CD4-positive, alpha-beta T cell treated with Interleukin-6 at 100 ng/mL for 8 hours (primary cell): ENCODE measurements at places on chromosomes 2 and 18.

- DNase-seq, result no peak
These were observed 4.3 kb upstream of the NEUROD1 start for GRCh38 chr2:181684454-181685149.

GRCh38 chr2:69579536-69579935, 64.0 kb downstream of the AAK1 start:
- DNase-seq, result no peak

DNA sequence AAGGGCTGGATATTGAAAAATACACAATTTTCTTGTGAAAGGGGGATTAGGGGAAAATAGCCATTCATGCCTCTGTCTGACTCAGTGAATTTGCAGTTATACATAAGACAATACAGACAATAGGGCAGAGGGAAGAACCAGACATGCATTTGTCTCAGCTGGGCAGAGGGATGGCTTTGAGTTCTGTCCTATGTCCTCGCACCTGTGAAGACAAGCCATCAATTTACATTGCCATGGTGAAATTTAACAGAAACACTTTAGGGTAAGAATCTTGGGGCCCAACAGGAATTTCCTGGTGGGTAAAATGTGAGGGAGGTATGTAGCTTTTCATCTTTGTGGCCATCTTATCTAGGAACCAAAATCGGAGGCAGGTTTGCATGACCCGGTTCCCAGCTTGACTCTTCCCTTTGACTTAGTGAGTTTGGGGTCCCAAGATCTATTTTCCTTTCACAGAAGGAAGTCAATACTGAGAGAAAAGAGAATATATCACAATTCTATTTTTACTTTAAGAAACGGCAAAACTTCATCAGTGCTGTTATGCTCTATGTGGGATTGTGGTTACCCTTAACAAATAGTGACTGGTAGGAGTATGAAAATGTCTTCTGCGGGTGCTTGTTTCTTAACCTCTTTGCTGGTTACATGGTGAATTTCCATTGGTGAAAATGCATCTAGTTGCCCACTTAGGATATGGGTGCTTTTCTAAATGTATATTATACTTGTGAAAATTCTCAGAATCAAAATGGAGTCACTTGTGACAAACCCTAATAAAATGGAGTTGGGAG, 221.8 kb downstream of the SPP2 start:
- no peak for DNase-seq

GRCh38 chr18:67766930-67767329, 250.4 kb upstream of the DSEL start:
- no peak for DNase-seq

DNA sequence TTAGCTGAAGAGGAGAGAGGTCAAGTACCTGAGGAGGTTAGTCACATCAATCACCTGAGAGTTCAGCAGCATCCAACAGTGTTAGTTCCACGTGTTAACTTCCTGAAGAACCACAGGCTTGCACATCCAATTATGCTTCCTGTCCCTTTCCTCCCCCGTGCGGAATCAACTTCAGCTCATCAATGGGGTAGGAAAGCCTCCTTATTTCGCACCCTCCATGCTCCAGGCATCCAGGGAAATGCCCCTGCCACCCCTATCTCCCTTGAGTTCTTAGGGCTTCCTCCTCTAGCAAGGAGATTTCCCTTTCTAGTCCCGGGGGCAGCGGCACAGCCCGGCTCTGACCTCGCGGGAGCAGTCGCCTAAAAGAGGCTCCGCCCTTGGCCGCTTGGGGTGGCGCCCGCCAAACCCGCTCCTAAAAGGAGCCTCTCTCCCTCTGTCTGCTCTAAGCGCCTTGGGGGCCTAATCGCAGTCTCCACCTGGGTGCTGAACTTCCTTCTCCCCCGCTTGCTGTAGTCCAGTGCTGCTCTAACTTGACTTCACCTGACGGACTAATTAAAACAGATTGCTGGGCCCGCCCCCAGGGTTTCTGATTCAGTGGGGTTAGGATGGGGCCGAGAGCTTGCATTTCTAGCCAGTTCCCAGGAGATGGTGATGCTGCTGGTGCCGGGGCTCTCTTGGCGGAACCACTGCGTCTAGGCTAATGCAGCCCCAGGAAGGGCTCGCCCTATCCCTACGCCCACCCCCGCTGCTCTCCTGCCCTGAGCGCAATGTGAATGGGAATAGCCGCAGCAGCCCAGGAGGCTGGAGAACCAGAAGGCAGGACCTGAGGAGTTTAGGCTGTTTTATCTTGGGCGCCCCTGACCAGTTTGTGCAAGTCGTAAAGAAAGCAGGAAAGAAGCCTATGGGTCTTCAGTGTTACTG, 3.4 kb upstream of the TET3 start:
- no peak for DNase-seq

DNA sequence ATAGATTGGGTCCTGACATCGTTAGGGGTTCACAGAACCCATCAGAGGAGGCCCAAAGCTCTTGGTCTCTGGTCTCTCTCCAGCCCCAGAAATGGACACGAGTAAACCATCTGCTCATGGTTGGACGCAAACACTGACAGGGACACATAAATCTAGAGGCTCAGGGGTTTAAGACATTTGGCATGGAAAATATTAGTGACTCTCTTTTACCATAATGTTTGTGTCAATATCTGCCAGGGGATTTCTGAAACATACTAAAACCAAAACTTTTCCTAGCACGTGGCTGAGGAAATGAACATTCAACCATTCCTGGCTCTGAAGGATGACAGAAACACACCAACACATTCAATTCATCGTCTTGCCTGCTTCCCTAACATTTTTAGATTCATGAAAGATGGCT, 226.2 kb downstream of the SP3 start:
- no peak for DNase-seq

GRCh38 chr18:74515620-74516231, 18.6 kb upstream of the CNDP1 start:
- DNase-seq, result no peak

DNA sequence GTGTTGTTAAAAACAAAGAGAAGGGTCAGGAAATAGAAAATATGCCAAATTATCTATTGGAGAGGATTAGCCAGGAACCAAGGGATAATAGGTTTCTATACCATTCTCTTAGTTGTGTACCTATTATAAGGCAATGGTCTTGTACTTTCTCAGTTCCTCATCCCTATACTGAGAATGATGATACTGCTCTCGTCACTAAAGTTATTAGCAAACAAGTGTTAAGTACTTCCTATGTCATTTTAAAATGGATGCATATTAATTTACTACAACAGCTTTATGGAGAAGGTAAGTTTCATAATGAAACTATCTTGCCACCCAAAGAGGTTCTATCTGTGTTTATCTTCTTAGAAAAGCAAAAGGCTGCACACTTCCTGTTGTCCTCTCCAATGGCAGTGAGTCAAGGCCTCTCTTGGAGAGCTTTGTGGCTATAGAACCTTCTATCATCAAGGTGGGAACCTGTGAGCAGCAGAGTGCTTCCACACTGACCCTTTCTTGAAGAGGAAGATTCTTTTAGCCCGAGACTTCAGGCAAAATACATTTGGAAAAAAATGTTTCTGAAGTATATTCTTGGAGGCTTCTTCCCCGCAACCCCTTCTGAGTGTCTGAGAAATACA, 460.7 kb upstream of the FANCL start:
- no peak for DNase-seq

DNA sequence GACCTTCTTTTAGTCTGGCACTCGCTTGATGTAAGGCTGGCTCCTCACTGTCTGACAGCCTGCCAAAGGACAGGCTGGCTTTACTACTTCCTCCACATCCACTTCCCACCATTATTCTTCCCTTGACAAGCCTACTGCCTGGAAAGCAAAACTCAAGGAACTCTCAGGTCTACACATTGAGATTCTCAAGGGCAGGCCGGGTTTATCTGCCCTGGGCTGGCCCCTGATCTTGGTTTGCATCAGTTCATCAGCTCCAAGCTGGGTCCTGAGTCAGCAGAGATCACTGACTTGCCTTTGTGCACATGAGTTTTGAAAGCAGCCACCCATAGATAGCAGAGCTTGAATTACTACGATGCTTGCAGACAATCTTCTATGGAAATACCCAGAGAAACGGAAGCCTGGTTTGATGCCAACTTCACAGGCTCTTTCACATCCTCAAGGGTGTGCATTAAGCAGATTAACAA, 53.9 kb downstream of the KCTD18 start:
- DNase-seq, result no peak

- DNase-seq, result no peak
These were observed 305.7 kb upstream of the VRK2 start for GRCh38 chr2:57740891-57741290.

DNA sequence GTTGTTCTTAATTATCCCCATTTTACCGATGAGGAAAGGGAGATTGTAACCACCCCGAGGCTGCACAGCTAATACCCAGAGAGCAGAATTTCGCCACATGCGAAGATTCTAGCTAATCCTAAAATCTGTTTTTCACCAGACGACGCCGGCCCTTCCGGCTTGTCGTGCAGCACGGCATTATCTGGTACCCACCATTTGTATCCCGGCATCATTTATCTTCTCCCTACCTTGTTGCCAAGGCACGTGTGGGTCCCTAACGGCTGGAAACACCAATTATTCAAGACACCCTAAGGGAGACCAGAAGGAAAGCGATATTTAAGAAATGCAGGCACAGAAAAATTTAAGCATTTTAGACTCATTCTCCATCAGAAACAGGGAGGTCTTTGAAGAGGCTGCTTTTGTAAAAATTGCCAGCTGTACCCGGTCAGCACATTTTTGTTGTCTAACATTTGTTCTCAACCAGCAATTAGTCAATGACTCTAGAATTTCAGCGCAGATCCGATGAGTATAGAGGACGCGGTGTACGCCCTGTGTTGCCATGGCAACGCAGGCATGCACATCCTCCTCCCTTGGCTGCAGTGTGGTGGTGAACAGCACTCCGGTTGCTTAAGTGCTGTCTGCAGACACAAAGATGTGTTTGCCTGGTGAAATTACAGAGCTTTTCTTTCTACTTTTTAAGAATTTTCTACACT, 111.6 kb downstream of the AGAP1 start:
- no peak for DNase-seq

DNA sequence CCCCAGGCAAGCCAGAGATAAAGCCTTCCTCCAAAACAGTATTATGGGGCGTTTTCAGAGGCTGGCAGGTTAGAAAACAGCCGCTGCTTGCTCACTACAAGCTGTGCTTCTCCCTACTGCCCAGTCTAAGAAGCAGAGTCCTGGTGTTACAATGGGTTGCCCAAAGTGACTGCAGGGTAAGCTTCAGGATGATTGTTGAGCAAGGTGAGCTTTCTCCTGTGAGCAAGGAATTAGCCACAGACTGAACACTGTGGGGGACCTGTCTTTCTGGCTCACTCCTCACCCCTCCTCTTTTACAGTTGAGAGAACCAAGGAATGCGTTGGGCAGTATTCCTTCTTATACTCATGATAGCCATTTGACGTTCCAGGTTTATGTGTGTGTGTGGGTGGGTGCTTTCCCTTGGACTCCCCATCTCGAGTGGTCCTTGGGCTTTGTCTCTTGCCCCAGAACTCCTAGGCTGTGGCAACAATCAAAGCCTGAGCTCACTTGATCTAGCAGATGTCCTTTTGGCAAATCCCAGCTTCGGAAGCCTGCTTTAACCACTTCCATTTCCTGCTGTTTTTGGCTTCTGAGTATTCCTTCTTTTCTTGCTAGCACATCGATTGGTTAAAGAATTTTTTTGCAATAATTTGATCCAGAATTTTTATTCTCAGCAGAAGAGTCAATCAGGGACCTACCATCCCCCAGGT, 47.5 kb downstream of the KDM3A start:
- DNase-seq, result no peak

GRCh38 chr2:15385184-15385583, 175.9 kb downstream of the NBAS start:
- no peak for DNase-seq

DNA sequence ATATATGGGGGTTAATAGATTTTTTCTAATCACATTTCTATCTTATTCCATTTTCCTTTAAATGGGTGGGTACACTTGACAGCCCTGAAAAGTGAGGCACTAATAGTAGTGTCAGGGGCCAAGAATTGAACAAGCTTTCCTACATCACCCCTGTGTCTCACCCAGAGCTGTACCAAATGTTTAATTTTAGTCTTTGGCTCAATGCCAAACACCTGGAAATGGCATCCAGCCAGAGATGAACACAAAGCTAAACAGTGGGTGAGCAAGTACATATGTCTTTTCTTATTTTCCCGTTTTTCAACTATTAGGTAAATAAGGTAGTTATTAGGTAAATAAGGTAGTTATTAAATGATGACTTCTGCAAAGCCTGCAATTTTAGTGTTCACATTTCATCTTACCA, 276.3 kb upstream of the ERBB4 start:
- DNase-seq, result no peak

DNA sequence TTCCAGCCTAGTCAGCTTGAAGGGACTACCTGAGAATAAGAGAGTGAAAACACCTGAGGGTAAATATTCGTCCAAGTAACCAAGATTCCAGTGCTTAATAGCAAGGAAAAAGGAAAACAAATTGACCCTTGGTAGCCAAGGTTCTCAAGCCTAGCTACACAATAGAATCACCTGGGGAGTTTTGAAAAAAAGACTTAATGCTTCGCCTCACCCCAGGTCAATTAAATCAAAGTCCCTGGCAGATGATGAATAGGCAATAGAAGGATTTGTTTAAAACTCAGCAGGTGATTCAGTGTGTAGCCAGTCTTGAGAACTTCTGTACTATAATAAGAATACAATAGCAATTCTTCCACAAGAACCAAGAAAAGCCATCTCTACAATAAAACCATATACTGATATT, 500.2 kb downstream of the XIRP2 start:
- DNase-seq, result no peak

- DNase-seq, result no peak
These were observed 34.4 kb downstream of the ACAA2 start for GRCh38 chr18:49778826-49779465.

DNA sequence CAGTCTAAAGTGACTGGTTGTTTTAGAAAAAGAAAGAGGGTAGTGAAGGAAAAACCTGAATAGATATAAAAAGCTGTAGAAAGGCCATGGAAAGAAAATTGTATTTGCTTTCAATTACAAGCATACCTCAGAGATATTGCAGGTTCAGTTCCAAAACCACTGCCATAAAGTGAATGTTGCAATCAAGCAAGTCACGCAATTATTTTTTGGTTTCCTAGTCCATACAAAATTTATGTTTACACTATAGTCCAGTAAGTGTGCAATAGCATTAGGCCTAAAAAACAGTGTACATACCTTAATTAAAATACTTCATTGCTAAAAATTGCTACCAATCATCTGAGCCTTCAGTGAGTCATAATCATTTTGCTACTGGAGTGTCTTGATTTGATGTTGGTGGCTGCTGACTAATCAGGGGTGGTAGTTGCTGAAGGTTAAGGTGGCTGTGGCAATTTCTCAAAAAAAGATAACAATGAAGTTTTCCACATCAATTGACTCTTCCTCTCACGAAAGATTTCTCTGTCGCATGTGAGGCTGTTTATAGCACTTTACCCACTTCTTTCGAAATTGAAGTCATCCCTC, 2003.8 kb upstream of the PIK3C3 start:
- DNase-seq, result no peak

DNA sequence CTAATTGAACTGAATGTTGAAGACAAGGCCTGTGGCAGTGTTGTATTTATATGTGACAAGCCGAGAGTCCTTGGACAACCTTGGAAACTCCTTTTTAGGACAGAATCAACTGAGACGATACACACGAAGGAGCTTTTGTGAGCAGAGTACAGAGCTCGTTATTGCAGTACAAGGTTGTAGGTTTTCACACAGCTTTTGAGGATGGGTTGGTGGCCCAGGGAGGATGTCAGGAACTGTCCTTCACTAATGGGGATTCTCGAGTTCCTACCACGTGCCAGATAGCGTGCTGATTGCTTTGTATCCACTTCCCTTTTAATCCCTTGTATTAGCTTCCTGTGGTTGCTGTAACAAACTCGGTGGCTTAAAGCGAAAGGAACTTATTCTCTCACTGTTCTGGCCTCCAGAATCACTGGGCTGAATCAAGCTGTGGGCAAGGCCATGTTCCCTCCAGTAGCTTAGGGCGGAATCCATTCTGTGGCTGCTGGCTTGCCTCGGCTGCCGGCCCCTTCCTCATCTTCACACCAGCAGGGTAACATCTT, 20.2 kb downstream of the INPP4A start:
- peak; percentile 61 for DNase-seq
